ENCODE measurements at places on chromosomes 12 and 14. TPM values are rescaled to one million over a fixed set of nuclear protein-coding genes. Genes with fewer than 3 reads are reported as not detected.
A peak's percentile ranks its signal among the peaks of the same experiment; 100 is the strongest.

The SLC5A8 gene
- total RNA-seq: not detected

The KRT71 gene
- not detected for total RNA-seq

The ZCRB1 gene
- 89.2 TPM for total RNA-seq

The WNT1 gene
- 0.42 TPM for total RNA-seq

DNA sequence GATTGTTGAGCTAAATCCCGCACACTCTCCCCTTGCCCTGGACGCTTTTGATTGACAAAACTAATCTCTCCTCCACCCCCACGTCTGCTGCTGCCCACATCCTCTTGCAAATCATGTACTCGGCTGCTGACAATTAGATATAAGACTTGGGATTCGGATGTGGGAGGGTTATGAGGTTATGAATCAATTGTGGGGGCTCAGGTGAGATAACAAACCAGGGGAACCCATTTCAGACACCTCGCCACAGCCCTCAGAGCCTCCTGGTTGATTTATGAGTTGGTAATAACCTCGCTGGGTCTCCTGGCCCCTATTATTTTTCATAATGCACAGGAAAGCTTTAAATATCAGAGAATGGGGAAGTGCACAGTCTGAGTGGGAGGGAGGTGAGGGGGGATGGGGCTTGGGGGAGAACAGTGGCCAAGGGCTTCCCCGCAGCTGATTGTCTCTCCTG is 449.9 kb downstream of the DPF3 start:
- DNase-seq: peak; percentile 40

DNA sequence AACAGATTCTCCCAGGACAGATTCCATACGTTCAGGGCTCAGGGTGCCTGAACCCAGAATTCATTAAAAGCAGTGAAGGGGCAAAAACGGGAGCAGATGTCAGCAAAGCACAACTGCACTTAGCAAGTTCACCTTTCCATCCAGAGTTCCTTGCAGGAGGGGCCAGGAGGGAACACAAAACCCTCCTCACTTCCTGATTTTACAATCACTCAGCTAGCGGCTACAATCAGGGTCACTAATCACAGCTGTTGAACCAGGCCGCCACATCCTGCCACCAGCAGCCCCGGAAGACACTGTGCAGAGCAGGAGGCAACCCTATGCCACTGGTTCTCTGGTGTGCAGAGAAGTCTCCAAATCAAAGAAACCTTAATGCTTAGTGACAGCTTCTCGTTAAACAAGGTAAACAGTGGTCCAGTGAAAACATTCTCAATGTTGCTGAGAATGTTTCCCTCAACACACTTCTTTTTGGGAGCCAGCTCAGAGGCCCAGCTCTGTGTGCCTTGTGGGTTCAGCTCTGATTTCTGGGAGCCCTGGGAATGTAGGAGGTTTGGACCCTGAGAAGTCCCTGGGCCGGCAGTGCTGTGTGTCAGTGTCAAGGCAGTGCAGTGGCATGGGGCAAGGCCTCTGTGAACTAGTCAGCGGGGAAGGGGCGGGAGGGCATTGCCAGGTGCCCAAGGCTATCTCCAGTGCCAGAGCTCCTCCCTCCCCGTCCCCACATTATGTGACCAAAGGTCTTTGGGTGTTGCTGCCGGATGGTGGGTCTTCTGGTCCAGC is 54.5 kb downstream of the VCPKMT start:
- DNase-seq: peak; percentile 76

DNA sequence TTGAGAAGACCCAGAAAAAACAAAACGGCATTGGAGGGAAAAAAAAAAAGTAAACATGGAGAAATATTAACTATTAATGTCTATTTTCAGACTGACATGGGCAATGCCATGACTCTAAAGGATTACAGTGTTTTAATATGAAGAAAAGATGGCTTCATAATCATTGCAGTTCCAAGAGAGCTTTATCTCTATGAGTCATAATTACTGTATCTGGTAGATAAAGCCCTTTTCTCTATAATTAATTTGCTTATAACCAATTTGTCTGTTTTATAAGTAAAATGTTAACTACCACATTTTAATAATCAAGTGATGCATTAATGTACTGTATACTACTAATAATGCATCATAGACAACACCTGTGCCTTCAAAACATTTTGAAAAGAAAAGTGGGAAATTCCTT is 59.7 kb downstream of the CLIP1 start:
- DNase-seq: no peak

- DNase-seq: no peak
These were observed 205.7 kb downstream of the ZFP36L1 start for GRCh38 chr14:68586896-68587751.

- DNase-seq: no peak
These were observed 43.4 kb upstream of the TSPAN8 start for GRCh38 chr12:71201136-71201679.

DNA sequence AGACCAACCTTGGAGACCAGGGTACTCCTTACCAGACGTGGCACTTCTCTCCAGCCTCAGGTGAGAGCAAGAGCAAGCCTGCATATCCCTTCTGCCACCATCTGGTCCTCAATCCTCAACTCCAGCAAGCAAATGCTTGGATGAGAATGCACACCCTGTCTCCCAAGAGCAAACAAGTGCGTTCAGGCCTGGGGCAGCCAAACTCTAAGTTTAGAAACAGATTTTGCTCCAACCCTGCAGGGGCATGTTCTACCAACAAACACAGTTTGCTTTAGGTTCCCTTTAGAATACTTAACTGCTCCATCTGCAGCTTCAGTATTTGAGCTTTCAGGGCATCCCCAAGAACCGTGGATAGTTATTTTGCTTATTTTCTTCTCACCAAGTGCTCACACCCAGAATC is 55.9 kb upstream of the FICD start:
- no peak for DNase-seq

DNA sequence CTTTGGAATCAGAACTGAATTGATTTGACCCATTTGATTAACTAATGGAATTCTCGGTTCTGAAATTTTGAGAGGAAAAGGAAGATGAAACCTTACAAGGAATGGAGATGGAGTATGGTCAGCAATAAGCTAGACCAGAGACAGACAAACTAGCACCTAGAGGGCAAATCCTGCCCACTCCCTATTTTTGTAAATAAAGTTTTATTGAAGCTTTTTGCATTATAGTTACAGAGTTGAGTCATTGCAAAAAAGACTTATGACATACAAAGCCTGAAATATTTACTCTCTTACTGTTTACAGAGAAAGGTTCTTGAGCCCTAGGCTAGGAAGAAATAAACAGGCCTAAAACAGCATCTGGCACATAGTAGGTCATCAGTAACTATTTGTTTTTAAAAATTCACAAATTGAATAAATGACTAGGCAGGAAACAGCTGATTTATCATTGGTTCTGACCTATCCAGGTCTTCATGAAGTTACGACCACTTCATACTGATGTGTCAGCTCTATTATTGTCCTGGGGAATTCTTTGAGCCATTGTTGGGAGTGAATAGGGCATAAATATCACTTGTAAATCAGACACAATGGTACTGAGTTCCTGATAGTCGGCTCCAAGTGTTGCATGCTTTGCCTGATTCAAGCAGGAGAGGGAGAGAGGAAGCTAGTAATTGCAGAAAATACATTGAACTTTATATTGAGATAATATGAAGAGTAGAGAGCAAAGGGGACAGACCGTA is 14.6 kb upstream of the STAB2 start:
- no peak for DNase-seq

DNA sequence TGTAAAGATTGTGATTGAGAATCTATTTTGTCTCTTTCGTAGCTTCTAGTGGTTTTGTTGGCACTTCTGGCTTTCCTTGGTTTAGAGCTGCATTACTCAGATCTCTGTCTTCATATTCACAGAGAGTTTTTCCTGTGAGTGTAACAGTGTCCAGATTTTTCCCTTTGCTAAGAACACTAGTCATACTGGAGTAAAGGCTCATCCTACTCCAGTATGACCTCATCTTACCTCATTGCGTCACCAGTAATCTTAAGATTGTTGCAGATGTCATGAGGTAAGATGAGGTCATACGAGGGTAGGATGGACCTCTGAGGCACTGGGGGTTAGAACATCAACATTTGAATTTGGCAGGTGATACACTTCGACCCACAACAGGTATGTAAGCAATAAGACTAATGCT is 461.2 kb downstream of the FLRT2 start:
- no peak for DNase-seq

DNA sequence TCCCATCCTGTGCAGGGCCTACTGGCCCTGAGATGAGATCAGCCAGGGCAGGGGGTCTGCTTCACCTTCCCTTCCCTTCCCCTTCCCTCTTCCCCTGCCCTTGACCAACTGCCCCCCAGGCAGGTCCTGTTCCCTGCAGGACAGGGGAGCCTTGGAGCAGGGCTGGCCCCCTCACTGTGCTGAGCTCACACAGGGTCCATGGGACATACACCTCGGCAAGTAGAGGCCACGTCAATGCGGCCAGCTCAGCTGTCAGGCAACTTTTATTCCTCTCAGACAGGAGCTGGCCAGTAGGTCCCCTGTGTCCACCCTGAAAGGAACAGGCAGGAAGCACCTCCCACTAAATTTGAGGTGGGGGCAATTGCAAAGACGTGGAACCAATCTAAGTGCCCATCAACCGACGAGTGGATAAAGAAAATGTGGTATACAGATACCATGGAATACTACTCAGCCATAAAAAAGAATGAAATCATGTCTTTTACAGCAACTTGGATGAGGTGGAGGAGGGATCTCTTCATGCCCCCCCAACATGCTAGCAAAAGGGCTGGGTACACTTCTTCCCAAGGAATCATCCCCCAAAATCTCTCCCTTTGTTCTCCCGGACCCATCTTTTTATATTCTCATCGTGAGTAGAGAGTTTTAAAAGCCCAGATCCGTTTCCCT is 148.7 kb downstream of the BCL11B start:
- DNase-seq: no peak

- no peak for DNase-seq
These were observed 120.0 kb upstream of the SLC38A2 start for GRCh38 chr12:46492471-46493085.

Measured in activated T-cell treated with anti-CD3 and anti-CD28 coated beads, Interleukin-2, amount 50 U/mL, for 72 hours (primary cell).